Progenitor cell of endocrine pancreas (in vitro differentiated cells): ENCODE measurements at places on chromosomes 12 and 14.

GRCh38 chr14:69997849-69998248 is 118.6 kb downstream of the SMOC1 start:
- DNase-seq = no peak

DNA sequence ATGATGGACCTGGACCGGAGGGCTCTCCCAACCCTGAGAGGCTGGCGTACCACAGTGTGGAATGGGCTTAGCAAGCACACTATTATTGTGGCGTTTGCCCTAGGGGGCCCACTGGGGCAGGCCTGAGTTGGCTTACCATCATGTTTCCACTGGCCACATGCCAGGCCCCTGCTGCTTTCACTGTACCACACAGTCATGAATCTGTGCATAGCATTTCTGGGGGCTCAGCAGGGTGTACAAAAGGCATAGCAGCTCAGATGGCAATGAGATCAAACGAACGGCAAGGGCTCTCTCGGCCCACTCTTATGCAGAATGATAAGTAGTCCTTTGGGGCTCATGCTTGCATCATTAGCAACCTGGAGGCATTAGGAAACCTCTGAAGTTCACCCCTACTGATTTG is 137.0 kb upstream of the HIF1A start:
- DNase-seq = no peak

DNA sequence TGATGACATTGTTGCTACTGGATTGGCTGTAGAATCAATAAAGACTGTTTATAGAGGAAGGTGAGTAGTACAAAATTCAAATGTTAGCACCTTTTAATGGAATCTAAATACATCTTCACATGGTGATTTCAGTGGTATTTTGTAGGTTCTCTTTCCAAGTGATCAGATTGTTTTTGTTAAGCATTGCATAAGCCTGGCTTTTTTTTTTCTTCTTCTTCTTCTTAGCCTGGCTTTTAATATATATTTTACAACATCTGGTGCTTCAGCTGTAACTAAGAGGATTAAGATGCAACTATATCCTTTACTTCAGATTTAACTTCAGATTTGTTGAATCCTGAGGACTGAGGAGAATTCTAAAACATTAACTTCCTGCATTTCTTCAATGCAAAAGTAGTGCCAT is 57.3 kb upstream of the ATF1 start:
- no peak for DNase-seq

DNA sequence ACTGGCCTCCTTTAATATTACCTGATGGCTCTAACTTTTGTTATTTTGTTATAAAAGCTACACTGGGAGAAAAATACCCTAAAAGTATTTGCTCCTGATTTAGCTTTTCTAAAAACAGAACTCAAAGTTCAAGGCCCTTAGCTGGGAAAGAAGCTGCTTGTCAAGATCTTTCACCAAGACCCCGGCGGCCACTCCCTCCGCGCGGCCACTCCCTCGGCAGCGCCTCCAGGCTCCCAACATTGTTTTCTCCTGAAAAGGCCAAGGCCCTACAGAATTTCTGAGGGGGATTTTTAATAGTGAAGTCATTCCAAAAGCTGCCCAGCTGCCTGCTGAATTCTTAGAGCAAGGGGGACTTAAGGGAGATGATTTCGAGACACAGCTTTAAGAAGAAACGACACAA is 96.4 kb downstream of the NTN4 start:
- DNase-seq = no peak

GRCh38 chr12:104793285-104793684 is 164.8 kb downstream of the SLC41A2 start:
- no peak for DNase-seq

- DNase-seq = no peak
Measured at GRCh38 chr14:104550861-104551728, 28.5 kb upstream of the C14orf180 start.

DNA sequence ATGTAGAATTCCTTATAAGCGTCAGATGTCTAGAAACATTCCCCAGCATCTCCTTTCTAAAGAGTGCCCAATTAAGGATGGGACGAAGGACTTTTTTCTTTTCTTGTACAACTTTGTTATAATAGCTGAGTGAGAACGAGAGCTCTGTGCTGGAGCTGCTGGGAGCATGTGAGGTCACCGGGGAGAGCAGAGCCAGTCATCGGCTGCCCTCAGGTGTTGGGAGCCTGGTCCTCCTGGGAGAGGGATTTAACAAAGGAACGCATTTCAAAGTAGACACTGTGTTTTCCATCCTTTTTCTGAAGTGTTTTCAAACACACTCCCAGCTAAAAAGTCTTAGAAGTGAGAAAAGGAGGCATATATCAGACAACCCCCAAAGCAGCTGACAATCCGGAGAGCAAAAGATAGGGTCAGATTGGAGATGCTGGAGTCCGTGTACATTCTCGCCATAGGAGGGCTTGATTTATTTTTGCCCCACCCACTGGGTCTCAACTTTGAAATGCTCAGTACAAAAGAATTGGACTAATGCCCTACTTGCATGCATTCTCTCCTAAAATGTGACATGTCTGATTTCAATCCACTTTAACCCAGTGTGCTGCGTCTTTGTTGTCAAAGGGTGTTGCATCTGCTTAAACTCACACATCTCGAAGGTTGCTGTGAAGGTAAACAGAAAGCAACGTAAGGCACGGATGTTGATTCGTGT is 50.8 kb upstream of the PIWIL1 start:
- no peak for DNase-seq

DNA sequence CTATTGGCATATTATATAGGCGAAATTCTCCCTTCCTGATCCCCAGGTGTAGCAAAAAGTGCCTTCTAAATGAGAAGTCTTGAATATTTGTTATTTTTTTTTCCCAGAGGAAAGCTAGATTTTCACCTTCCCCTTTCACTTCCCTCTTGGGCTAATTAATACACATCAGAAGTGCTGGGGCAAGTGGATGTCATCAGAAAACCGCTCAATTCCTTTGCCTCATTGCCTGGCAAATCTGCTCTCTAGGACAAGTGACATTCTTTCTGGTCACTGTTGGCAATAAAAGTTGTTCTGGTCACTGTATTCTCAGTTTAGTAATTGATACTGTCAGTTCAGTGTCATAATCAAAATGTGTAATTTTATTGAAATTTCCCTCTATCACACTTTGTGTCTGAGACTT is 174.5 kb downstream of the ETNK1 start:
- no peak for DNase-seq

GRCh38 chr12:71663561-71664410 is at the start of the genes THAP2 and ZFC3H1:
TSS of gene THAP2 (plus strand) at chr12:71664301. CDS start at chr12:71664510, 209 bp downstream.
TSS of gene ZFC3H1 (minus strand) at chr12:71663848. CDS start at chr12:71663610, 238 bp downstream.
- peak; percentile 78 for DNase-seq

- no peak for DNase-seq
Measured at GRCh38 chr14:25132094-25132493, 82.1 kb upstream of the STXBP6 start.

DNA sequence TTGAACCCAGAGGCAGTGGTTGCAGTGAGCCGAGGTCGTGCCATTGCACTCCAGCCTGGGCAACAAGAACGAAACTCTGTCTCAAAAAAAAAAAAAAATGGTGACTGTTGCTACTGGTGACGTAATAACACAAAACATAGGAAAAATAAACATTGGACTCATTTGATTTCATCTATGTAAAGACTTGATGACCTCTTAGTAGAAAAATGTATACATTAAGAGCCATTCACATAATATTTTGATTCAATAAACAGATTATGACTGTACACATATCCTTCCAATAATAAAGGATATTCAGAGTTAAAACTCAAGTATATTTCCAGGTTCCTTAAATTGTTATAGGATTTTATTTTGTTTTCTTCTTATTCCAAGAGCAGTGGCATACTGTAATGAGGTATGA is 65.7 kb upstream of the AEBP2 start:
- DNase-seq = no peak

DNA sequence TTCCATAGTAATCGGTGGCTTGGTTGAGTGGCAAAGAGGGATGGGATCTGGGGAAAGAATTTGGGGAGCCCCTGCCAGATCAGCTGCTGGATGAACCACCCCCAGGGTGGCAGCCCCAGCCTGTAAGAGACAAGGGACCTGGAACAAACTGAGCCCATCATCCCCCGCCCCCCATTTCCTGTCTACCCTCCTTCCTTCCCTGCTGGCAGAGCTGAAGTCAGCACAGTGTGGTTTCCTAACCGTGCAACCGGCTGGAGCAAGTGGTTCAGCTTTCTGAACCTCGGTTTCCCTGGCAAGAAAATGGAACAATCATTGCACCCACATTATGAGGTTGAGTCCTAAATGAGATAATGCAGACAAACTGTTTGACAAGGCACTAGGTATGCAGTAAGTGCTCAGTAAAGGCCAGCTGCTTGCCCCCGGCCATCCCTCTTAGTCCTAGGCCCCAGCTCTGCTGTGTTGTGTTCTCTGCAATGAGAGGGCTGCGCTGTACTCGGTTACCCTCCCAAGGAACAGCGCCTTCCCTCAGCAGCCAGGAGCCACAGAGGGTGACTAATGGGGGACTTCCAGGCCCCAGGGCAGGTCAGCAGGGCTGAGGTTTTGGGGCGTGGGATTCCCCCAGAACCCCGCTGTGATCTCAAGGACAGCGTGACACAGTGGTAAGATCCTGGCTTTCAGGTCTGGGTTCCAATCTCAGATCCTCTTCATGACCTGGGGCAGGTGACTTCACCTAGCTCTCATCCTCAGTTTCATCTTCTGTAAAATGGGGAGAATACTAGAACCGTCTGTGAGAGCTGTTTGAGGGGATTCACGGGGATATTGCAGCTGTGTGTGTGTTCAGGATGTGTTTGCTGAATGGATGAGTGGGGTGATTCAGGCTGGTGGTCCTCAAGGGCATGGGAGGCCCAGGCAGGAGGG is 16.5 kb downstream of the SELPLG start:
- DNase-seq = no peak

GRCh38 chr12:67843257-67843656 is 146.0 kb upstream of the IFNG-AS1 start:
- DNase-seq = no peak
